ENCODE measurements at places on chromosomes 12 and 14.

- no peak for DNase-seq
Measured at GRCh38 chr12:68319988-68320623, 12.1 kb downstream of the MDM1 start.

DNA sequence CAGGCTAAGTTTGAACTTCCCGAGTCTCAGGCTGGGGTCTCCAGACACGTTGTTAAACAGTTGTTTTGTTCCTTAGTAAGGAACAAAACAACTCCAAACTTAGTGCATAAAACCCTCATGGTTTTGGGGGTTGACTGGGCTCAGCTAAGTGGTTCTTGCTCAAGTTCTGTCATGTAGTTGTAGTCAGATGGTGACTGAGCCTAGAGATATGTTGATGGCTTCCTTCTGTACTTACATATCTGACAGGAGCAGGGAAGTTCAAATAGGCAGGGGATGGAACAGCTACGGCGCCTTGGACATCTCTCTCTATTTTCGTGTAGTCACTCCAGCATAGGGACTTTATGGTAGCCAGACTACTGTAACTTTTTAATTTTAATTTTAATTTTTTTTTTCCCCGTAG is 45.7 kb downstream of the SPATS2 start:
- DNase-seq = no peak

DNA sequence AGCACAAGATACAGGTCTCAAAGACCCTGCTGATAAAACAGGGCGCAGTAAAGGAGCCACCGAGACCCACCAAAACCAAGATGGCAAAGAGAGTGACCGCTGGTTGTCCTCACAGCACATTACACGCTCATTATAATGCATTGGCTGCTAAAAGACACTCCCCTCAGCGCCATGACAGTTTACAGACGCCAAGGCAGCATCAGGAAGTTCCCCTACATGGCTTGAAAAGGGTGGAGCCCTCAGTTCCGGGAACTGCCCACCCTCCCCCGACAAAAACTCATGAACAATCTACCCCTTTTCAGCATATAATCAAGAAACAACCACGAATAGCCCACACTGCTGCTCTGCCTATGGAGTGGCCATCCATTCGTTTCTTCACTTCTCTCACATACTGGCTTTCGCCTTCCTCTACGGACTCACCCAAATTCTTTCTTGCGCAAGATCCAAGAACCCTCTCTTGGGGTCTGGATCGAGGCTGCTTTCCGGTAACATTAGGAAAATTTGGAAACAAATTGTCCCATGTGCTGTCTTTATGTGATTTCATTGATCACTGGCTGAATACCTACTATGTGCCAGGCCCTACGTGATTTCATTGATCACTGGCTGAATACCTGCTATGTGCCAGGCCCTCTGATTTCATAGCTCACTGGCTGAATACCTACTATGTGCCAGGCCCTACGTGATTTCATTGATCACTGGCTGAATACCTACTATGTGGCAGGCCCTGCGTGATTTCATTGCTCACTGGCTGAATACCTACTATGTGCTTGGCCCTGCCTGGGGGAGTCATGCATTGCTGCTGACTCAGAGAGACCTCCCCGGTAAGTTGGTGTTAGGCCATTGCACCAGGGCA is 126.4 kb downstream of the PIWIL1 start:
- DNase-seq = no peak

DNA sequence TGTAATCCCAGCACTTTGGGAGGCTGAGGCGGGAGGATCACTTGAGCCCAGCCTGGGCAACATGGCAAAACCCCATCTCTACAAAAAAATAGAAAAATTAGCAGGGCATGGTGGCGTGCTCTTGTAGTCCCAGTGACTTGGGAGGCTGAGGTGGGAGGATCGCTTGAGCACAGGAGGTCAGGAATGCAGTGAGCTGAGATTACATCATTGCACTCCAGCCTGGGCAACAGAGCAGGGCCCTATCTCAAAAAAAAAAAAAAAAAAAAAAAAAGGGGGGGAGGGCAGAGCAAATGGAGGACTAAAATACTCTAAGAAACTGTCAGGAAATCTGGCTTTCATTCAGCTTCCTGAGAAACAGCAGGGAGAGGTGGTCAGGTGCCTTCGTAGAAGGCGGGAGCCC is 31.7 kb upstream of the TSPAN9 start:
- no peak for DNase-seq

GRCh38 chr14:36477266-36477665 is 42.8 kb downstream of the NKX2-1 start:
- no peak for DNase-seq

DNA sequence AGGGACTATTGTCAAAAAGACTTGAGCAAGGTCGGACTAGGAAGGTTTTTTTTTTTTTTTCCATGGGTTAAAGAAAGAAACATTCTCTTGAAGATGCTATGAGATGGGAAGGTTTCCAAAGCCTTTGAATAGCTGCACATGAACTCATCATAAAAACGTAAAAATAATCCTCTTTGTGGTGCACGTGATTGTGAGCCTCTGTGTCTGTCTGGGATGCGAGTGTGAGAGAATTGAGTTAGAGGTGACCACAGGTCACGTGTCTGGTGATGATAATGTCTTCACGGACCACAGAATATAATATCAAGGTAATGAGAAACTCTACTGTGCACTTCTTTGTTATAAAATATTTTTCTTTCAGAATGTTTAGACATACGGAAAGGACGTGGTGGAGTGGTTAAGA is 24.3 kb upstream of the ADGRD1 start:
- DNase-seq = no peak

DNA sequence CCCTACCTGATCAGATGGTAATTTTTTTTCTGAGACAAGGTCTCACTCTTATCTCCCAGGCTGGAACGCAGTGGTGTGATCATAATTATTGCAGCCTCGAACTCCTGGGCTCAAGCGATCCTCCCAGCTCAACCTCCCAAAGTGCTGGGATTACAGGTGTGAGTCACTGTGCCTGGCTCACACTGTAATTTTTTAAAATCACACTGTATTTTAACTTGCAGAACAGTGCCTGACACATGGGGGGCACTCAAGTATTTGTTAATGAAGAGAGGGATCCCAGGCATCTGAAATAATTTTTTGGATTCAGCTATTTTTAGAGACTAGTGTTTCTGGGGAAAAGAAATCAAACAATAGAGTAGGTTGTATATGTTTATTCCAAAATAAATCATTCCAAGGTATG is 21.7 kb downstream of the LIMA1 start:
- DNase-seq = no peak

- DNase-seq = no peak
Measured at GRCh38 chr14:65940056-65940735, 527.7 kb downstream of the FUT8 start.

GRCh38 chr14:64934338-64934929 is 8.1 kb downstream of the GPX2 start:
- no peak for DNase-seq

DNA sequence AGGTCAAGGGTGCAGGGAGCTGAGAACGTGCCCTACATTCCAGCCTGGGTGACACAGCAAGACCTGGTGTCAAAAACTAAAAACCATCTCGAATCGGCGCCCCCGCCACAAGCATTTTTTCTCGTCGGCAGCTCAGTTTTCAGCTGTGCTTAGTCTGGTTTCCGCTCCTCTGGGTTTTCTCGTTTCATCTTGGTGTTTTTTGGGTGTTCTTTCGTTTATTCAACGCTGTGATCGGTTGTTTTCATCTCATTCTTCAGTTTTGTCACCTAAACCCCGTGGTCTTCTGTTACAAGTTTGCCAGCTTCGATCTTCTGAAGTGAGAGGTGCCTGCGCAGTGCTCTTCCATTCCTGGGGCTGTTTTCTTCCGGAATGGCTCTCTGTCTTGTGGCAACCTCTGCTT is 41.4 kb downstream of the NOC4L start:
- no peak for DNase-seq

GRCh38 chr14:33650430-33650829 is 300.4 kb downstream of the EGLN3 start:
- no peak for DNase-seq

DNA sequence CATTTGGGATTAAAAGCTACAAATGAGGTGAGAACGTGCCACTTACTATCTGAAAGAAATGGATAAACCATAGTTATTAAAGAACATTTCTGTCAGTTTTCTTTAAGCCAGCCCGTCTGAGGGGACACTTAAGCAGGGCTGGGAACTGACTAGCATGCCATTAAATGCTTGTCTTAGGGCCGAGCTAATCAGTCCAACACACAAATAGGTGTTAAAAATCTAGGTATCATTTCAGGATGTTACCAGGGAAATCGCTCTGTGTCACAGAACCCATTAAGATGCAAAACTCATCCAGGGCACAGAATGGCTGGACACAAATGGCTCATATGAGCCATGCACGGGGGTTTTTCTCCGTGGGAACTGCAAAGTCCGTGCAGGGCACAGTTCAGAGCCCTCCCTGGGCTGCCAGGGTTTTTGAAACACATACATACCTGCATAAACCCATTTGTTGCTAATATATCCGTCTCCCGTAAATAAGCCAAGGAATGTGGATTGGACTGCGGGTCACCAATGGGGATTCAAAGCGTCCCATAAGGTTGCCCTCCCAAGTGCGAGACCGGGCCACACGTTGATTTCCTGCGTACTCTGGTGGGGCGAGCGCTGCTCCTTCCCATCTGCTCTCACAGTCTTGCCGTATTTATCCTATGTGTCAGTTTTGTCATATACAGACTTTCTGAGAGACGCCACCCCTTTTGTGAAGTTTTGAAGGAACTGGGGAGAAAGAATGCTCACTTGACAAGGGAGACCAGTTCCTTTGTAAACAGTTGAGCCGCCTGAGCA is 5.4 kb upstream of the GSC start:
- DNase-seq = no peak

- no peak for DNase-seq
Measured at GRCh38 chr12:70468741-70469140, 102.7 kb downstream of the KCNMB4 start.

DNA sequence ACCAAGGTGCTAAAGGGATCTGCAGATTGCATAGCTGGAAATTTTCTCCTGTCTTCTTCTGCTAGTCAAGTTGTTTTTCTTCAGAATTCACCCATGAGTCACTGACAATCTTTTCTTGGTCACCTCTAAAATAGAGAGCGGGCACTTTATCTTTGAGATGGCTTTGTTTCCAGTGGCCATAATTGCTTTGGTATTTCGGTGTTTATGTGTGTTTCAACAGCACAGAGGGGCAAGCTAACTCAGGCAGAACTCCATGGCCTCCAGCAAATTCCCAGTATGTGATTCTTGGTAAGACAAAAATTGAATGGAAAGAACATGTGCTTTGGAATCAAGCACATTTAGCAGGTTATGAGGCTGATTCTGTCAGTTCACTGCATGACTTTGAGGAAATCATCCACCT is 656.8 kb downstream of the VRK1 start:
- no peak for DNase-seq

DNA sequence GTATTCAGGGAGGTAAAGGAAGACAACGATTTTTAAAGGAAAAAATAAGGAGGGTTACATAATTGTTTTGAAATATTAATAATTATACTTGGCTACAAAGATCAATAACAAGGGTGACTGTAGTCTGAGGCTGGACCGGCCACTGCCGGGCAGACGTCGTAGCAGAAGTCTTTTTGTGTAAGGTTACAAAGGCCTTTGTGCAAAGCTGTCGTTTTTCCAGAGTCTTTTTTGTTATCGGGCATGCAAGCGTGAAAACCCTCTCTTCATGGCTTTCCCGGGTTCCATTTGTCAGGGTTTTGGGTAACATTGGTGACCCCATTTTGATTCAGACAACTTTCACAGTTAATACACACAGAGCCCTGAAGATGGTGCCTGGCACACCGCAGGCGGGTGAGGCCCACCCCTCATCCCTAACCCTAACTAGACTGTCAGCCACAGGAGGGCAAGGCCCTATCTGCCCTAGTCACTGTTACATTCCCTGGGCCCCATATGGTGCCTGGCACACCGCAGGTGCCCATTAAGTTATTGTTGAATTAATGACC is 31.3 kb downstream of the RILPL1 start:
- no peak for DNase-seq

DNA sequence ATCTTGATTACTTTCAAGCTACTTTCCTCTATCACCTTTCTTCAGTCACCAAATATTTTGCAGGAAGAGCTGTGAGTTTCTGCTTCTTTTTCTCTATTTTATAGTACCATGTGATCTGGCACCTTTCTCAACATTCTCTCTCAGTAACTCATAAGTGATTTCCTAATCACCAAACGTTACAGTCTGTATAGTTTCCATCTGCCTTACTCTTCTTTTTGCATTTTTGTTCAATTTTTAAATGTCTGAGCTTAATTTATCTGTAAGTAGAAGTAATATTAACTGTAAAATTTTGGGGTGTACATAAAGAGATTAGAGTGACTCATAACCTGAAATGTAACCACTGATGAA is 422.1 kb upstream of the SYT1 start:
- DNase-seq = no peak

DNA sequence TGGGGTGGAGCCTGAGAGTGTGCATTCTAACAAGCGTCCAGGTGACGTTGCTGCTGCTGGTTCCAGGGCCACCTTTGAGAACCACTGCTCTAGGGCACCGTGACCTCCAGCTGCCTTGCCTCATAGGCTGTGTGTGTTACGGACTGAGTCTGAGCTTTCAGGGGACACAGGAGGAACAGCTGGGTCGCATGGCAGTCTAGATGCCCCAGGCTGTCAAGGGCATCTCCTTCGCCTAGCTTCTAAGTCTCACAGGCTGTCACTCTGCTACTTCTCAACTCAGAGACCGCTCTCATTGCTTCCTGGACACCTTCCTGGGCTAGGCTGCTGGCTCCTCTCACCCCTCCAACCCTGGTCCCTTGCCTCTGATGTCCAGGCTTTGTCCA is 965 bp downstream of the KRT73 start:
- no peak for DNase-seq

GRCh38 chr12:68420225-68421010 is 88.3 kb upstream of the MDM1 start:
- DNase-seq = no peak

GRCh38 chr12:93230326-93230720 is 147.4 kb upstream of the NUDT4 start:
- DNase-seq = no peak

GRCh38 chr14:35234012-35234805 is 58.0 kb upstream of the PSMA6 start:
- DNase-seq = no peak

Data from cerebellum (tissue), 4 donors.